ENCODE measurements at places on chromosomes 12 and 14.

DNA sequence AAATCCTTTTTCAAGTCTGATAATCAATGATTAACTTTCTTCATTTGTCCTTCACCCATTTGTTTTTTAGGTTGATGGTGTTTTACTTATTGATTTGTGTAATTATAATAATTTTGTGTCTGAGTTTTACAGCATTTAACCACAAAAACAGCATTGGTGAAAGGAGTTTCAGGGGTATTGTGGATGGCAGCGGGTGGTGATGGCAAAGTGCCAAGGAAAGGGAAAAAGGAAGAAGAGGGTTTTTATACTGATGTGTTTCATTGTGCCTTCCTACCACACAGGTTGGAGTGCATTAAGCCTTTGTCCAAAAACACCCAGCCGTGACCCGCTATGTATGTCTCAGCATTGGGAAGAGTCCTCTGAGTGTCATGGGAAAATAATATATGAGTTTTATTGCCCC is 150.3 kb downstream of the DAD1 start:
- DNase-seq: no peak

- peak; percentile 36 for DNase-seq
These were observed 29.7 kb downstream of the ZFP36L1 start for GRCh38 chr14:68762953-68763764.

DNA sequence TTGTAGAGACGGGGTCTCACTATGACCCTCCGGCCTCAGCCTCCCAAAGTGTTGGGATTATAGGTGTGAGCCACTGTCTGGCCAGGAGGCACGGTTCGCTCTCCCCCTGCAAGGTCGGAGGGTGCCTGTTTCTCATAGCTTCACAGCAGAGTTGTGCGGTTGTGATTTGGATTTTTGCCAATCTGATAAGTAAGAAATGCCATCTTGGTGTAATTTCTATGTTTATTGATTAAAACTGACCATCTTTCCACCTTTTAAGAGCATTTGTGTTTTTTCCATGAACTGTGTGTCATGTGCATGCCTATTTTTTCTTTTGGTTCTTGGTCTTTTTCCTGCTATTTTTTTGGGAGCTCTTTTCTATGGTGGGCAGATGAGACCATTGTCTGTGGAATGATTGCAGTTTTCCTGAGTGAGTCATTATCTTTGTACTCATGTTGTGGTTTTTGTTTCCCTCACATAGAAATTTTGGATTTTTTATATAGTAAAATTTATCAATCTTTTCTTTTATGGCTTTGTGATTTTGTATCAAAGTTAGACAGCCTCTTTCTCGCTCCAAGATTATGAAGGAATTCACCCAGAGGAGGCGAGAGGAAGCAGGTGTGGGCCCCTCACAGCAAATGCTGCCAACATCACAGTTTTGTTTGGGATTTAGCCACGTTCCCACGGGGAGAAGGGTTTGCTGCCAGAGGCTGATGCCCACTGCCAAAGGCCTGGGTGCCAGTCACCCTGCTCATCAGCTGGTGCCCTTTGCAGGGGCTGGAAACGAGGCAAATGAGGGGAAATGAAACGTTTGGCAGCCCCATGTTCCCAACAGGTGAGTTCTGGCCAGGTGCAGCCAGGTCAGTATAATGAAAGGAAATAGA is 47.2 kb downstream of the RFX4 start:
- peak; percentile 18 for DNase-seq

DNA sequence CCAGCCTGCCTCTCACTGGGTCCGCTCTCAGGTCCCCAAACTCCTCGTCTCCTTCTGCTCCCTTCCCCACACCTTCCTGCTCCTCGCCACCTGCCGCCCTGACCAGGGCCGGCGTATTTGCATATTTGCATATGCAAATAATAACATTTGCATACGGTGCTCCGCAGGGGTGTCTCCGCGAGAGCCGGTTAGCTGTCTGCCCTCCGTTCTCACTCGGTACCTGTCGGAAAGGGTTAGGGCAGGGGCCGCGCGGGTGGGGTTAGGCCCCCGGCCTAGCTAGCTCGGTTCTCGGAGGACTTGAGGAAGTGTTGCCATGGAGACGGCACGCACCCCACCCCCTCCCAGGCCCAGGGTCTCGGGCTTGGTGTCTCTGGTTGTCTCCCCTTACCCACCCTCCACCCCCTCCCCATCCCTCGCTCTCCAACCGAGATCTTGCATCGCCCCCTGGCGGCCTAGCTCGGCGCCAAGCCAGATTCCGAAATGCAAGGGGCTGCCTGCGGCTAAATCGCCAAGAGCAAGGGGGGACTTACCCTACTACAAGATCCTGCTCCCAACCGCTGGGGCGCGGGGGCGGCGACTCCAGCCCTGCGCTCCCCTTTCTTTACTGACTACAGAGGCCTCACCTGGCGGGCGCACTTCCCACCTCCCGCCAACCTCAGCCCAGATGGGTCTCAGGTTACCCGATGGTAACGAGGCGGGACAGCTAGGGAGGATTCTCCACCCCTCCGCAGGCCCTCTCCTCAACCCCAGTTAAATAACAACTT is 8.1 kb downstream of the STAC3 start:
- no peak for DNase-seq

GRCh38 chr12:14775636-14775980 is 27.7 kb downstream of the WBP11 start:
- DNase-seq: no peak

- DNase-seq: peak; percentile 31
These were observed 15.0 kb upstream of the MDM2 start for GRCh38 chr12:68792952-68793351.

GRCh38 chr14:55739967-55740648 is 160.1 kb downstream of the KTN1 start:
- DNase-seq: no peak

- DNase-seq: no peak
These were observed 6.0 kb upstream of the KRT4 start for GRCh38 chr12:52819731-52820510.

GRCh38 chr14:89187501-89187900 is 229.5 kb downstream of the FOXN3 start:
- DNase-seq: no peak

GRCh38 chr14:20412411-20412810 is 890 bp downstream of the TEP1 start:
- no peak for DNase-seq

GRCh38 chr14:34665785-34666435 is 36.0 kb upstream of the SNX6 start:
- peak; percentile 59 for DNase-seq

- peak; percentile 54 for DNase-seq
These were observed 11.0 kb downstream of the OR6S1 start for GRCh38 chr14:20630340-20631022.

- no peak for DNase-seq
These were observed 142.8 kb downstream of the BTG1 start for GRCh38 chr12:92002673-92003382.

- DNase-seq: no peak
These were observed 2.1 kb upstream of the ARHGAP5 start for GRCh38 chr14:32074887-32075572.

GRCh38 chr12:62799766-62800406 is 135.1 kb downstream of the PPM1H start:
- DNase-seq: no peak

DNA sequence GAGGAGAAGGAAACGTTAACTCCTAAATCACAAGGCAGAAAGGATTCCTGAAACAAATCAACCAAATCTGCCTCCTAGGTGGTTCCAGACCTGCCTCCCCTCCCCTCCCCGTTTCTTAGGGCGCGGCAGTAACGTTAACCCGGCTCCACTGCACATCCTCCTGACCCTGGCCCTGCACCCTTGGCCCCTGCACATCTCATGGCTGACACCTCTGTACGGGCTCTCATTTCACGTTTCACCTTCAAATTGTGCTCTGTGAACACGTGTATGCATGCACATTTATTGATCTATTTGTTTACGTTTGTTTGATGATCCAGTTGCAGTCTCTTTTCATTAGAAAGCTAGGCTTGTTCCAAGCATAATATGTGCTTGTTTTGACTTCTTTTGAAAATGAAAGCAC is 358.1 kb downstream of the ADGRD1 start:
- DNase-seq: no peak

DNA sequence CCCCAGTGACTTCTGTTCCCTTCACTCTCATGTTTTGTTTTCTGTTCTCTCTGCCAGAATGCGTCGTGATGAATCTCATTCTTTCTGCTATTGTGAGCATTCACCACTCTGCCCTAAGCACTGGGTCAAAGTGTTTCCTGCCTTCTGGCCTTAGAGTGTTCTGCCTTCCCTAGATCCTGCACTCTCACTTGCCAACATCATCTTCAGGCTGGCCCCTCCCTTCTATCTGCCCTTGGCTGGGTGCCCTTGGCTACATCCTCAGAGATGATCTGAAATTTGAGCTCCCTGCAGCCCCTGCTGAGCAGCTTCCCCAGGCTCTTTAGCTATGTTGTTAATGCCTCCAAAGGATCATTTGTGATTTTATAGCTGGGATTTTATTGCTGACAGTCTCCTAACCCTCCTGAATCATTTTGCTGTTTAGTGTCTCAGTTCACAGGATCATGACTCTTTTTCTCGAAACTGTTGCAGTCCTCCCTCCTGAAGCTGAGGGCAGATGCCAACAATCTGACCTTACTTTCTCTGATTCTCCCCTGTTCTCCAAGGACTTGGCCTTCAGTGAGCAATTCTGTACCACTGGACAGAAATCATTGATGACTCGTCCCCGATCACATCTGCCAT is 4.5 kb downstream of the DHRS2 start:
- DNase-seq: no peak

DNA sequence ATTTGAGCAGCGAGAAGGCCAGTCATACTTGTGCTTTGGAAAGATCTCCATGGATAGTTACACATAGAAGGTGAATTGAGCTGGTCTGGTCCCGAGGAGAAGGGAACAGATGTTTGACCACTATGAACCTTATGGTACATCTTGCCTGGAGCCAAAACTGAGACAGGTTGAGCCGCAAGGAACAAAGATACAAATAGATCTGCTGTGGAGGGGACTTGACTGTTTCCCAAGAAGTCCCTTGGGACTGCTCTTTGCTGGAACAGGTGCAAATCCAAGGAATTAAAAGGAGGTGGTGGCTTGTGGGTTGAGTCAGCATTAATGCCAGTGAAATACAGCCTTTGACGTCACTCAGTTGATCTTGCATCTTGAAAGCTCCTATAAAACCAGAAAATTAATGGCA is 68.8 kb upstream of the PRIMA1 start:
- DNase-seq: no peak

DNA sequence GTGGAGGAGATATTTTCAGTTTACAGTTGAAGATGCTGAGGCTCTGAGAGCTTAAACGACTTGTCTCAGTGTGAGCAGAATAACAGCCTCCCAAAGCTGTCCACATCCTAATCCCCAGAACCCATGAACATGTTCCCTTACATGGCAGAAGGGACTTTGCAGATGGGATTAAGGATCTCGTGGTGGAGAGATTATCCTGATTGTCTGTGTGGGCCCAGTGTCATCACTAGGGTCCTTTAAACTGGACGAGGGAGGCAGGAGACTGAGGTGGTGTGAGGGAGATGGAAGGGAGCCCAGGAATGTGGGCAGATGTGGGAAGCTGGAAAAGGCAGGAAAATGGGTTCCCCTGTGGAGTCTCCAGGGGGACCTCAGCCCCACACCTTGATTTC is 9.6 kb upstream of the KRT80 start:
- no peak for DNase-seq

DNA sequence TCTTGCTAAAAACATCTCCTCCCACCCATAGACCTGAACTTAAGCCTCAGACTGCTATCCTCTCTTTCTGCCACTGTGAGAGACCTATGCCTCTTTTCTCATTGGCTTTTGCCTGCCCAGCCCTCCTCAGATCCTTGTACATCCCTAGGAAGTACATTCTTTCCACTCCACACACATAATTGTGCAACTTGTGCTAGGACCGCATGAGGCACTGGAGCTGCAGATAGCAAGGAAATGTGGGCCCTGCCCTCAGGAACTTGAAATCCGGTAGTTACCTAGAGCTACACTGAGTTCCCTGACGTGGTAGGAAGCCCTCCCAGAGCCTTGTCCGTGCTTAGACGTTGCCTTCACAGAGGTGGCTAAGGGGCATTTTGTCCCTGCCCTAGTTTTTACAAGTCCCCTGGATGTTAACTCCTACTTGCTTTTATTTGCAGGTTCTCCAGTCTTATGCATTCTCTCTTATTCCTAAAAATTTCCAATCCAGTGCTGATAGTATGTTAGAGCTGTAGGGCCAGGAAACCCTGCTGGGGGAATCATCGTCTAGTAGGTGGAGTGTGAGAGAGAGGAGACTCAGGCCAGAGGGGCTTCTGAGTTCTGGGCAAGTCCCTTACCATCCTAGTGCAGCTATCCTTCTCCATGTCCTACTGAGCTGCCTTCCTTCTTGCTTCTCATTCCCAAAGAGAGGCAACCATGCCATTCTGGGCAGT is 41.3 kb downstream of the NTF3 start:
- DNase-seq: no peak

- DNase-seq: no peak
These were observed 69.3 kb downstream of the RIN3 start for GRCh38 chr14:92582706-92583452.

- DNase-seq: no peak
These were observed 93.4 kb downstream of the SLC41A2 start for GRCh38 chr12:104864668-104865067.

DNA sequence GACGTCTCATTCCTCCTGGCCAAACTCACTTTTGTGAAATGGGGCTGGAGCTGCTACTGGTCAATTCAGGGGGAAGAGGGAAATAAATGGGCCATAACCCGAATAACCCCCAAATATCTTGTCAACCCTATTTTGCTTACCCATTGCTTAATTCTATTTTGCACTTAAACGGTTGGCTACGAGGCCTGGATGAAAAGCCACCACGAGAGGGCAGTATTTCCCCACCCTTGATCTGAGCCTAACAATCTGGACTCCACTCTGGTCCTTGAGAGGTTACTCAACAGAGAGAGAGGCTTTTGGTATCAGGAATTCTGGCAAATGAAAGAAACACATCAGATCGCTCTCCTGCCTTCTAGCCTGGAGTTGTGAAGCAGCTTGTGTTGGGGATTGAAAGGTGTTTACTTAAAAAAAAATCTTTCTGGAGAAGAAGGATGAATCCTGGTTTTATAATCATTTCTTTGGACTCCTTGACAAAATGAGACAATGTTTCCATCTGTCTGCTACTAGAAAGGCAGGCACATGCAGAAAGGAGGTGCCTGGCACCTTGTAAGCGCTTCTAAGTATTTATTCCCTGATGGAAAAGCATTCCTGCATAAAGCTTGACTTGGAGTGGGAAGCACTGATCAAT is 22.4 kb upstream of the FBXO21 start:
- DNase-seq: peak; percentile 39

DNA sequence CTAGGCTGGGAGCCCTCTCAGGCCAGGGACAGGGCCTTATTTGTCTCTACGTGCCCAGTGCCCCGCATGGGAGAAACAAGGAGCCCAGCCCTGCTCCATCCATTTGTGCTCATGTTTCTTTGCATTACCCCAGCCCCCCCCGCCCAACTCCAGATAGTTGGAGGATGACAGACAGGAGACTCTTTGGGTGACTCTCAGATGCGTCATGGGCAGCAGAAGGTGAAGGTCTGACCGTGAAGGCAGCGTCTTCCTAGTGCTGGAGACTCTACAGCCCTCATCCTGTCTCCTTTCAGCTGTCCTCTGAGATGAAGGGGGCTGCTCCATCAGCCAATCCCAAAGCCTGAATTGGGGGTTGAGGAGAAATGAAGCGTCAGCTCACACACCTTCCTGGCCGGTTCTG is 283 bp upstream of the PSMB11 start:
- DNase-seq: peak; percentile 39

GRCh38 chr12:107436836-107437235 is 248.8 kb upstream of the PWP1 start:
- no peak for DNase-seq
